ENCODE measurements at places on chromosomes 11 and 22.

- no peak for DNase-seq
Observed at GRCh38 chr11:92580908-92581307, 356.3 kb downstream of the FAT3 start.

- DNase-seq: no peak
Observed at GRCh38 chr22:44592126-44592823, 94.2 kb upstream of the RTL6 start.

DNA sequence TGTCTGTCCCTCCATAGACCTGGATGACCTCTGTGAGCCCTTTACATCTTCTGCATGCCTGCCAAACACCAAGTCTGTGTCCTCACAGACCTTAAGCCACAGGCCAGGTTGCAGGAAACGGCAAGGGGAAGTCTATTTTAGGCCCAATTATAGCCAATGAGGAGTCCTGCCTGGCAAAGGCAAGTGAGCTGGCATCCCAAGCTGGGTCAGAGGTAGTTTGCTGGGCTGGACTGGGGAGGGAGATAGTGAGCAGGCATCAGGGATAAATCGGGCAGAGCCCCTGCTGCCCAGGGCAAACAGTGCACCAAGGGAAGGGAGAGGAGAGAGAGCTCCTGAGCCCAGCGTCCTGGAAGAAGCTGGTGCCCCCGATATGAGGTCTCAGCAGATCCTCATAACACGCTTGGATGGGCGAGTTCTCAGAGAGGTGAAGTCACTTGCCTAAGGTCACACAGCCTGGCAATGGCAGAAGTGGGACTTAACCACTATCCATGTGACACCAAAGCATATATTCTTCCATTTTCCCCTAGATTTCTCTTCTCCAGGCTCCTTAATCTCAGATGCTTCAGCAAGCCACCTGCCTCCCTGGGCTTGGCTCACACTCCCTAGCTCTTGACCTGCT, 3.7 kb upstream of the RELT start:
- no peak for DNase-seq

DNA sequence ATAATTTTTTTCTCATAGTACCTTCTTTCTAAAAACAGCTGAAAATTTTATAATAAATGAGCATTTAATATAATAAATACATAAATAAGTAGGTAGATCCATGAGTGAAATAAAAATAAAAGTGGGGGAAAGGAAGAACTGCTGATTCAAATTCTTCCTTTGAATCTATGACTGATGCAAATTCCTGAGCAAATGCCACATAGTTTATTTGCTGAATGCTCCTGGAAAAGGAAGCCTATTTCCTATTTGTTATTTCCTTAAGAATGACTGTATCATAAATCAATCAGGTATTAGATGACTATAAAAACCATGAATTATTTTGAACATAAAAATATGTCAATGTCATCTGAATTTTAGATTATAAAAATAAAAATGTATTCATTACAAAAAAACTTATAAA, 16.6 kb downstream of the BTBD10 start:
- no peak for DNase-seq
